ENCODE measurements at places on chromosomes 12 and 14.
A peak's percentile ranks its signal among the peaks of the same experiment; 100 is the strongest.

- DNase-seq = no peak
Observed at GRCh38 chr12:91680864-91681263, 464.8 kb downstream of the BTG1 start.

DNA sequence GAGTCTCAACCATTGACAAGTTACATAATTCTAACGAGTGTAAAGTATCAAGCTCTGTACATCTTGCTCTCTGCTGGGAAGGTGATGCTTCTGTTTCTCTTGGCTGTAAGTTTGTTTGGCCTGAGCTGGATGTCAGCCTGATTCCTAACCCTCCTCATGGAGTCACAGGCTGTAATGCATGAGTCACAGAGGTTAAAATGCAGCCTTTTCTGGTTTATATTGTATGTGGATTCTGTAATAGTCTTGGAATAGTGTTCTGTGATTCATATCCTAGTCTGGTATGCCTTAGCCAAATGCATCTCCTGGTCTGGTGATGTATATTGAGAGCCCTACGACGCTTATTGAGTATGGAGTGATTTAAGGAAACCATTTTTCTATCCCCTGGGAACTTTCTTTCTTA lies 104.5 kb upstream of the FRMD6 start:
- DNase-seq = no peak

- DNase-seq = no peak
Observed at GRCh38 chr14:91146661-91147060, 32.8 kb downstream of the DGLUCY start.

GRCh38 chr14:98931126-98931525 lies 340.9 kb downstream of the BCL11B start:
- no peak for DNase-seq

GRCh38 chr14:64637735-64638473 lies 66.3 kb upstream of the PLEKHG3 start:
- DNase-seq = no peak

DNA sequence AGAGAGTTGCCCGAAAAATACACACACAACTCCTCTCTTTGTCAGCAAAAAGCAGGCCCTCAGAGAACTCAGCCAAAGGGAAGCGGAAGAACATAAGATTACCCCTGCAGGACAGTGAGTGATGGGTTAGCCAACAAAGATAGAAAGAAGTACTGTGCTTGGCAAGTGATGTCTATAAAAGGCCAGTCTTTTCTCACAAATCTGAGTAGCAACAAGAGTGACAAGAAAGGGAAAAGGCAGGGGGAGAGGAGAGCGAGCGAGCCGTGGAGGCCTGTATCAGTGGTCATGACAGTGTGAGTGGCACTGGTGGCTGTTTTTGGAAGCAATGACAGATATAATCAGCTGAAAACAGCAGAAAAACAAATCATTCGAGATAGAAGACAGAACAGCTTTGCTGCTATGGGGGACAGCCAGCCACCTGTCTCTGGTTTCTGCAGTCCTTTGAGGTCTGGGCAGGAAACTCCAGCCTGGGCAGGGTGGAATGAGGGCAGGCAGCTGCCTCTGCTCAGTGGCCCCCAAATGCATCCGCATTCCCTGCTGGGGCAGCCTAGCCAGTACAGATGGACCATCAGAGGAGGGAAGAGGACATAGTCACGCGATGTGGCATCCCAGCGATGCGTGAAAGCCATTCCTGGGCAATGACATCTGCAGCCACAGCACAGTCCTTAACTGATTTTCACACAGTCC lies 74.7 kb downstream of the TRIM9 start:
- DNase-seq = no peak

DNA sequence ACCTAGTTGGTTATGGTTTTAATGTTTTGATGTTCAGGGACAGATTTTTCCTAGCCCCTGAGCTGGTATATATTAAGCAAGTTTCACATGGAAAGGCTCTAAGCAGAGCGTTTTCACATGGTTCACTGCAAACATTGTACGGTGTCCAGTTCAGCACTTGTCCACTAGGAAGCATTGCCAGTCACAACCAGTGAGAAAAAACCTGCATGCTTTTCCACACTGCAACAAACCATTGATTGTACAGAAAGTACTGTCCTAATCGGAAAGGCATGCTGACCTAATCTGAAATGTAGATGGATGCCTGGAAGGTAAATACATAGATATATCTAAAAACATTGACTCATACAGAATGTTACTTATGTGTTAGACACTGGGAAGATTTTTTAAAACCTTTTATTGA lies 25.0 kb upstream of the NPAS3 start:
- no peak for DNase-seq

GRCh38 chr12:41225179-41225578 lies 37.1 kb downstream of the PDZRN4 start:
- no peak for DNase-seq

GRCh38 chr12:99495799-99496198 lies 151.8 kb upstream of the GARIN6 start:
- DNase-seq = no peak

GRCh38 chr14:64942531-64943111 lies at the start of gene GPX2:
TSS of gene GPX2 (minus strand) at chr14:64942745. CDS start at chr14:64942726, 19 bp downstream.
- peak; percentile 43 for DNase-seq

GRCh38 chr14:68598089-68598488 lies 194.8 kb downstream of the ZFP36L1 start:
- no peak for DNase-seq

DNA sequence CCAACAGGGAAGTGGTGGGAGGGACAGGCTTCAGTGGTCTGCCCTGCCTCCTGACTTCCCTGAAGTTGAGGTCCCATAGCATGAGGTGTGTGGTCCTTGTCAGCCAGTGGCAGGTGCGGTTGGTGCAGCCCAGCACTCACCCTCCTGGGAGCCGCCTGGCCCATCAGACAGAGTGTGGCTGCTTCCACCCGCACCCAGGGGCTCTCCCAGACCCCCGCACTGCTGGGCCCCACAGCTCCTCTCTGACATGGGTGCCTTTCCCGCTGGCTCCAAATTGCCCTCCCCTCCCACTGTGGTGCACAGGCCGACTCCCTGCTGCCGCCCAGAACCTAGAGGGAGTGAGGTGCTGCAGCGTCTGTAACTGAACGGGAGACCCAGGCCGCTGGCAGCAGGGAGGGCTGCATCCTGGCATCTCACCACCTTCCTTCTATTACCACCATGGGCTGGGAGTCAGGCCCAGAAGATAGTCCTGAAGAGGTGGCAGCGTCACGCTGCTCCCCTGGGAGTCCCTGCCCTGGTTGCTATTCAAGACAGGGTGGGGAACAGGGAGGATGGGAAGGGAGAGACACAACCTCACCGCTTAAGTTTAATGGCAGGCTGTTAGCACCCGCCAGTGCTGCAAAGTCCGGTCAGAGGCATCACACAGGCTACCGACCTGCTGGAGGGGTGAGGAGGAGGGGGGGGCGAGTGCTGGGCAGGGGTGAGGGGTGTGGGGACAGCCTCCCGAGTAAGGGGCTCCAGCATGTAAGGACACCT lies 180.6 kb upstream of the PRMT8 start:
- no peak for DNase-seq

DNA sequence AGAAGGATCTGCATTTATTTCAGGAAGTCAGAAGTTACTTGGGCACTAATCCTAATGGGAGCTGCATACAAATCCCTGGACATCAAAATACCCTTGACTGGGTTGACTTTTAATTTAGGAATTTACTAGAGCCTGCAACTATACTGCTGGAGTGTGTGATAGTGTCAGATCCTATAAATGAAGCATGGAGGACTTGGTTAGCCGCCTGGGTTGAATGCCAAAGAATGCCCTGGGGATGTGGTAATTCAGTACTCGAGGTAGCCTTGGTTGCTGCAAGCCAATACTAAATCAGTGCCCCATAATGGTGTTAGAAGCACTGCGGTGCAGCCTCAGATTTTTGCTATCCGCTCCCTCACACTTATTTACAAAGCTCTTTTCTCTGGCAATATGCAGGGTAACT lies 184.9 kb downstream of the CAPZA3 start:
- DNase-seq = no peak
